ENCODE measurements at places on chromosomes 13 and 19.

- DNase-seq: no peak
Observed at GRCh38 chr13:23797276-23797903, 91.8 kb downstream of the MIPEP start.

GRCh38 chr19:32969549-32969948, 2.2 kb downstream of the CEP89 start:
- no peak for DNase-seq

GRCh38 chr13:101289764-101290163, 126.5 kb downstream of the NALCN start:
- no peak for DNase-seq

GRCh38 chr19:47376589-47377144, 27.6 kb downstream of the DHX34 start:
- no peak for DNase-seq

DNA sequence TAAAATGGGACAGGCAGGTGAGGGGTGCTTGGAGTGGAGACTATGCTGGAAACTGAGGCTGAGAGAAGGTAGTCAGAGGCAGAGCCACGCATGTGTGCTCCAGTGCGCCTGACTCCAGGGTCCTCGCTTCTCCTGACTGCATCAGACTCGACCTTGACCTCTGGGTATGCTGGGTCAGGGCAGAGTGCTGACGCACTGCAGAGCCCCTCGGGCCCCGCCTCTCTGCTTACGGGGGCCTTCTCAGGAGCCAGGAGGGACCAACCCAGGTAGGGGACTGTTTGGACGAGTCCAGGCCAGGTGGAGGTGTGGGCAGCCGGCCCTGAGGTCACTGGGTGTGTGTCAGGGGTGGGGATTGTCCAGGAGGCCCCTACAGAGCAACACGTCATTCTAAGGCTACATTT, 22.9 kb upstream of the SLC7A10 start:
- DNase-seq: no peak

GRCh38 chr19:15244106-15244803, 12.0 kb upstream of the EPHX3 start:
- DNase-seq: no peak

- DNase-seq: no peak
Observed at GRCh38 chr19:28487999-28488398, 725.0 kb downstream of the UQCRFS1 start.

GRCh38 chr13:32530841-32531253, 7.7 kb downstream of the N4BP2L2 start:
- DNase-seq: no peak

- DNase-seq: no peak
Observed at GRCh38 chr19:1234051-1234954, 3.5 kb downstream of the CBARP start.

DNA sequence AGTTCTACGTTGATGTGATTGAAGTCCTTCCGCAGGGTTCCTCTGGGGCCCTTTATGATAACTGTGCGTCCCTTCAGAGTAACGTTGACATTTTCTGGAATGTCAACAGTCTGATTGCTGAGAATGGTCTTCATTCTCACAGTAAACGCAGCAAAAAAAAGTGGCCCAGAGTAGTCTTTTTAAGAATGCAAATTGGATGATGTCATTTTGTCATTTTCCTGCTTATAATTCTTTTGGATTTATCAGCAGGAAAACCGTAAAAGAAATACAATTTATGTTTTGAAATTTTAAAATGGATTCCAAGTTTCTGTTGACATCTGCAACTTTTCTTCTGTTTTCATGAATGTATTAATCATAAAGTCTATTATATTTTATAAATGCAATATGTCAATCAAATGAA, 14.8 kb downstream of the URI1 start:
- DNase-seq: no peak

DNA sequence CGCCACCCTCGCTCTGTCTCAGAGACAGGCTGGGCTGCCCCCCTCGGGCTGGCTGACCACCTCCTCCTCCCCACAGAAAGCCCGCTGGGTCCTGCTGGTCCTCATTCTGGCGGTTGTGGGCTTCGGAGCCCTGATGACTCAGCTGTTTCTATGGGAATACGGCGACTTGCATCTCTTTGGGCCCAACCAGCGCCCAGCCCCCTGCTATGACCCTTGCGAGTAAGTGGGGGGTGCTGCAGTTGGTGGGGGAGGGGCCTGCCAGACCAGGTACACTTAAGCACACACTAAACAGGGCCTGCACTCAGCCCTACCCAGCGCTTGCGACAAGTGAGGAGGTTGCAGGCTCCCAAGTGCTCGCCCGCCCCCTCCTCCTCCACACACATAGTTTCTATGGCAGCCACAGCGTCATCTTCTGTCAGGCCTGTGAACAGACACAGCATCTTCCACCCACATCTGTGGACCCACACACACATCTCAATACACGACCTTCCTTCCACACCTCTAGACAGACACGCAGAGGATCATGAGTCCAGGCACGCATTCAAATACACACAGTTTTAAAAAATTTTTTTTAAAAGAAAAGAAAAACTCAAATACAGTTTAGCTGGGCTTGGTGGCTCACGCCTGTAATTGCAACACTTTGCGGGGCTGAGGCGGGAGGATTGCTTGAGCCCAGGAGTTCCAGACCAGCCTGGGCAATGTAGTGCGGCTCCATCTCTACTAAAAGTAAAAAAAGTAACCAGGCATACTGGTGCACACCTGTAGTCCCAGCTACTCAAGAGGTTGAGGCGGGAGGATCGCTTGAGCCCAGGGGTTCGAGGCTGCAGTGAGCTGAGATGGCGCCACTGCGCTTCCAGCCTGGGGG, 18.4 kb downstream of the PLD3 start:
- DNase-seq: no peak

Data from memory B cell (primary cell).